Right lobe of liver (tissue), 6 donors: ENCODE measurements at places on chromosomes 3 and 15.

- DNase-seq = no peak
These were observed 88.2 kb downstream of the FAM43A start for GRCh38 chr3:194773771-194774455.

- DNase-seq = no peak
These were observed 9.8 kb downstream of the P2RY14 start for GRCh38 chr3:151268267-151269235.

- no peak for DNase-seq
These were observed 23.6 kb downstream of the CCR1 start for GRCh38 chr3:46184469-46184868.

DNA sequence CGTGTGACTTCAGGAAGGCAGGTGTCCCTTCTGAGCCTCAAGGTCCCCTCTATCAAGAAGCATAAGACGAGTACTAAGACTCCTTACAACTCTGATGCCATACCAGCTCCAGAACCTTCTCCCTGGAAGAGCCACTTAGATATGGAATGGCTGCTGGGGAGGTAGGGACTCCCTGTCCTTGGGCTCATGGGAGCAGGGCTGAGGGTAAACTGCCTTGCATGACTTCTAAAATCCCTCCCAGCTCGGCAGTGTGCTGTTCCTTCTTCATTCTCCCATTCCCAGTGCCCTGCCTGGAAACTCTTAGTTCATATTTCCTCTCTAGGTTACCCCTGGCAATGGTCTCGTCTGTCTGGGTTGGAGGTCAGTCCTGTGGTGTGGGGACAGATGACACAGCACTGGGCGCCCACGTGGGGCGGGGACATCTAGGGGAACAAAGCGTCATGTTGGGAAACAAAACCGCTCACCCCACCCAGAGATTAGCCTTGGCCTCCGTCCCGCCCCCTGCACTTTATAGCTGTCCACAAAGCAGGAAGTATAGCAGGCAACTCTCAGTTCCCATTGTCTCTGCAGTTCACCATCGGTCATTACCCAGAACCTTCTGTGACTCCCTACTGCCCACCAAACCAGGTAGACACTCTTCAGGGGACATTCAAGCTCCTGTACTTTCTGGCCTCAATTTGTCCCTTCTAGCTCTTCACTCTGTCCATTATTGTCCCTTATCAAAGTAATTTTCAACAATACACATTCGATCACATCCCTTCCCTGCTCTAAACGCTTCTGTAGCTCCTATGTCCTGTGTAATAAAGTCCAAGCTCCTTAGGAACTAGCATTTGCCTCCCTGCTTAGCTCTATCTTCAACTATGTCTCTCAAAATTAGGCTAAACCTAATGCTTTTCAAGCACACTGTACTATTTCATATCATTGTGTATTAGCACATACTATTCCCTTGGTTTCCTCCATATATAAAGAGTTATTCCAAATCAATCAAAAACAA lies 73.8 kb downstream of the IQSEC1 start:
- DNase-seq = peak; percentile 91

DNA sequence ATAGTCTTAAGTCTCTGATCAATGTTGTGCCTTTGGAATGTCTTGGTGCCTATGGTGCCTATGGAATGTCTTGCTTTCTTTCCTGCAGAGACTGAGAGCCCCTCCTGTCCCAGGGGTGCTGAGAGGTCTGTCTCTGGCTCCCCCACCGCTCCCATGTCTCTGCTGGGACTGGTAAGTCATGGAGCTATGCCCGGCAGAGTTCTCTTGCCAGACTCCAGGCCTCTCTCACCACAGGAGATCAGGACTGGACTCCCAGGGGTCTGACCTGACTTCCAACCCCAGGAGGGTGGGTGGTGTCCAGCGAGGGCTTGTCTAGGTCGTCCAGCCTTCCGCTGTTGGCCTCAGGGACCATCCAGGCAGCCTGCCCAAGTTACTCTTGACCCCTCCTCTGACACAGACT lies 14.0 kb upstream of the CYP11A1 start:
- DNase-seq = no peak
